NCI-H2081 treated with DMSO at 0.1 percent for 48 hours (cell line): ENCODE measurements at places on chromosomes 1 and 21.

GRCh38 chr1:55694310-55694801, 479.2 kb upstream of the USP24 start:
- DNase-seq, result no peak

GRCh38 chr1:43074244-43074643, 97.8 kb downstream of the EBNA1BP2 start:
- DNase-seq, result no peak

DNA sequence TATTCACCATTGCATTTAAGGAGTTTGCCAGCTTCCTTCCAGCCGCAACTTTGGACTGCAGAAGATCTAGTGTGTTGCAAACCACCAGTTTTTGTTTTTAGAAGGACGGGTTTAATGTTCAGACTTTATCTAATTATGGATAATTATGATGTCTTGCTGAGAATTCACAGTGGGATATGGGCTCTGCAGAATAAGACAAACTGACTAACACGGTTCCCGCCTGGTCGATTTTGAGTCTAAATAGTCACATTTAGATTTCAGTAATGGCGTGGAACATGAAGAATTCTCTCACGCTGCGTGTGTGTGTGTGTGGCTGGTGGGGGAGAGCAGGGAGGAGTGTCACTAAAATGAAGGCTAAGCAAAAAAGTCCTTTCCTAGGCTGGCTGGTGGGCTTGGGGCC, 48.5 kb upstream of the DMRTB1 start:
- no peak for DNase-seq

- DNase-seq, result no peak
Measured at GRCh38 chr1:97123717-97124431, 402.3 kb downstream of the PTBP2 start.

DNA sequence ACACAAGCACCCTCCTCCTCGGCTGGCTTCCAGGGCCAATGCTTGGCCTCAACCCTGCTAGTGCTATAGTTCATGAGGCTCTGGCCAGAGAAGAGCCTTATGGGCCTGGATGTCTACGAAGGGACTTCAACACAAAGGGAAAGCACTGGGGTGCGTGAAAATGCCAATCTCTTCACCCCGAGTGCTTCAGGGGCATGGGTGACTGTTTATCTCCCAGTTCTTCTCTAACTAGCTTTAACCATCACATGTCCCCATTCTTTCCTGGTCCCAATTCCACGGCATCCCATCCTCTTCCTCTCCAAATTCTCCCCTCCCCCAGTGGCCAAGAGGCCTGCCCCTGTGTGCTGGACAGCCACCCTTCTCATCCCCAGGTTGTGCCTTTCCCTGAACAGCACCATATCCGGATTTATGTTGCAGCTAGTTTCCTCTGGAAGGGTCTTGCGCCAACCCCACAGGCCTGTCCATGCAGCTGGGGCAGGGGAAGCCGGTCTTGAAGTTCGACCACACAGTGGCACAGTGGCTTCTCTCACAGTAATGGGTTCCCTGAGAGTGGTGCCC, 16.7 kb downstream of the ABCA4 start:
- no peak for DNase-seq

DNA sequence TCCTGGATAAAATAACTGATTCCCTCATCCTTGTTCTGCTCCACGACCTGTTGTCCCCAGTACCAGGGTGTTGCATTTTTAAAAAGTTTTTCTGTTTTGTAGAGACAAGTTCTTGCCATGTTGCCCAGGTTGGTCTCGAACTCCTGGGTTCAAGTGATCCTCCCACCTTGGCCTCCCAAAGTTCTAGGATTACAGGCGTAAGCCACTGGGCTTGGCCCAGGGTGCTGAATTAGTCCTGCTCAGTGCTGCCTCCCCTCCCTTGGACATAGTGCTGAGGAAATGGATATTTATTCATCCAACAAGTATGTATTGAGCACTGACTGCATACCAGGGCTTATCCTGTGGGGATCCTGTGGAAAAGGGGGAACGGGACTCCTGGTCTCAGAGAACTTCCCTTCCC, 126.4 kb downstream of the PTPRU start:
- no peak for DNase-seq

DNA sequence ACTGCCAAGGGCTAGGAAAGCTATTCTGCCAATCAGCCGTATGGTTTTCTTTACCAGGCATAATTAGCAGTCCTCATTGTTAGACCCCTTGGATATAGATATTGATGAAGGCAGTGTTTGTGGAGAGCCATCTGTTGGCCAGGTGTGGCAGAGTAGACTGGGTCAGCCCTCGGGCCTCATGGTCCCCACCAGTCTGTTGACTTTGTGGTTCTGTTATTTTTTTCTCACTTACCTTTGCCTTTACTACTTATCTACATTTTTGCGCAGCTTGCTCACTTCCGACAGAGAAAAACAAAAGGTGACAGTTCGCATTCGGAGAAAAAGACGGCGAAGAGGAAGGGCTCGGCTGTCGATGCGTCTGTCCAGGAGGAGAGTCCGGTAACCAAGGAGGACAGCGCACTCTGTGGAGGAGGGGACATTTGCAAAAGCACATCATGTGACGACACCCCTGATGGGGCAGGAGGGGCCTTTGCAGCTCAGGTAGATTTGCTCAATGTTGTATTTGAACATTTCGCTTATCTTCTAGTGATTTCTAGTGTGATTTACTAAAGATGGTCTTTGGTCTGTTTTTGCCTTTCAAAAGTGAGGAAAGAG, 2.3 kb downstream of the PCNT start:
- DNase-seq, result no peak

DNA sequence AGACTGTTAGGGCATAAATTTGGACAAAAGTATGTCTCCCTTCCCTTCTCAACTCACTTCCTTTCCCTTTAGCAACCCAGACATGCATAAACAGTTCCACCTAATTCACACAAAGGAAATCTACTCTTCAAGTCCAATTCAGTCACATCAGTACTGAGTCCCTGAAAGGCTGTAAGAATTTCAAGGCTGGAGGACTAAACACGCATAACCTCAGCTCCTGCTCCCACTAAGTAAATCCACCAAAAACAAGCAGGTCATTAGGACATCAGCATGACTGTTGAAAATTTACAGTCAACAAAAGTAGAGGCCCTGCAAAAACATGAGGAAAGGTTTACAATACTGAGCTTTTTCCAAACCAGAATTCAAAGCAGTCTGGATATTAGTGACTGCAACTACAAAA, 18.4 kb downstream of the SETD4 start:
- no peak for DNase-seq

GRCh38 chr21:15039607-15040299, 25.0 kb downstream of the NRIP1 start:
- no peak for DNase-seq

GRCh38 chr1:156869455-156869854, 8.8 kb downstream of the NTRK1 start:
- no peak for DNase-seq

- DNase-seq, result no peak
Measured at GRCh38 chr21:34353182-34353581, 10.6 kb upstream of the KCNE2 start.

DNA sequence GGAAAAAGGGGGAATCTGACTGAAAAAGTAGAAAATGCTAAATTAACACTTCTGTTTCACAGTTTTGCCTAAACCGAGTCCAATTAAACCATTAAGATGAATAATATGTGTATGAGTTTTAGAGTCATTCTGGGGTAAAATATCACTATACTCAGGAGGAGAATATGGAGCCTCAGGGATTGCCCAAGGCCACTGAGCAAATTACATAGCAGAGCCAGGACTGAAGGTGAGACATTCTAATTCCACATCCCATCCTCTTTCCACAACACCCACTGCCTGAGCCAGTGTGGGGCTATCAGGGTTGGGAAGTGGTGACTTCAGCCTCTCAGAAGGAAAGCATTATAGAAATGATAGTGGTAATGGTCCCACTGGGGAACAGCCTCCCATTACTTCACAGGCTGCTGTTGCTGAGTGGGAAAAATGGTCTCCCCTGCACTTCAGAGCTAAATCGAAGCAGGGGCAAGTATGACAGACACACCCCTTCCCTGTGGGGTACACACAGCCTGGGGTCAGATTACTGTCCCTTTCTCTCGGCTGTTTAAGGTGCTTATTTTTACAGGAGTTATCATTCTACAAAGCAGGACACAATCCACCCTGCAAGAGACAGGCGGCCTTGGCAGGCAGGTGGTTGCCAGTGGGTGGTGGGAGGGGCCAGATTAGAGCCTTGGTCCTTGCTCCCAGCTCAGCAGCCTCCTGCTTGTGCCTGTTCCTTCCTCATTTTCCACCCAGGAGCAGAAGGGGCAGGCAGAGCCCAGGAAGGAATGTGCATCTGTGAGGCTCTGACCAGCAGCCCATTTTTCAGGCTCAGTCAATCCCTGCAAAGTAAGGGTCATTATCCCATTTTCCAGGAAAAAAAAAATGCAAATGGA, 9.5 kb upstream of the BCAR3 start:
- DNase-seq, result no peak

GRCh38 chr1:57072401-57073110, 106.7 kb upstream of the C8B start:
- no peak for DNase-seq

GRCh38 chr21:22393324-22393723, 1395.1 kb downstream of the NCAM2 start:
- no peak for DNase-seq

- DNase-seq, result no peak
Measured at GRCh38 chr1:223707256-223708000, 4.9 kb upstream of the CAPN2 start.

DNA sequence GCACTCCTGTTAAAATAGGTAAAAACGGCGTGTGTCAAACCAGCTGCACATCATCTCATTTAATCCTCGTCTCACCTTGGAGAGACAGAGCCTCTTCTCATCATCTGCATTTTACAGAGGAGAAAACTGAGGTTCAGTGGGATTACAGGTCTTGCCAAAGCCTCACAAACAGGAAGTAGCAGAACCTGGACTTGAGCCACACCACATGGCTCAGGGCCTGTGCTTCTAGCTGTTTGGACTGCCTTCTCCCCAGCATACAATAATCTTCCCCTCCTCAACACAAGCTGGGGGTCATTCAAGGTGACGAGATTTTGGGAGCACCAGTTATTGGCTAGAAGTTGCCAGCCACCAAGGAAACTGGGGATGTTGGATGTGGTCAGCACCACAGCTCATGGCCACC, 167.9 kb upstream of the ZC3H12A start:
- no peak for DNase-seq

DNA sequence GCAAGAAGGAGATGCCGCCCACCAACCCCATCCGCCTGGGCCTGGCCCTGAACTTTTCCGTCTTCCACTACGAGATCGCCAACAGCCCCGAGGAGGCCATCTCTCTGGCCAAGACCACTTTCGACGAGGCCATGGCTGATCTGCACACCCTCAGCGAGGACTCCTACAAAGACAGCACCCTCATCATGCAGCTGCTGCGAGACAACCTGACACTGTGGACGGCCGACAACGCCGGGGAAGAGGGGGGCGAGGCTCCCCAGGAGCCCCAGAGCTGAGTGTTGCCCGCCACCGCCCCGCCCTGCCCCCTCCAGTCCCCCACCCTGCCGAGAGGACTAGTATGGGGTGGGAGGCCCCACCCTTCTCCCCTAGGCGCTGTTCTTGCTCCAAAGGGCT, 732 bp downstream of the SFN start:
- no peak for DNase-seq

- DNase-seq, result no peak
Measured at GRCh38 chr21:32520875-32521735, 64.2 kb downstream of the TCP10L start.

DNA sequence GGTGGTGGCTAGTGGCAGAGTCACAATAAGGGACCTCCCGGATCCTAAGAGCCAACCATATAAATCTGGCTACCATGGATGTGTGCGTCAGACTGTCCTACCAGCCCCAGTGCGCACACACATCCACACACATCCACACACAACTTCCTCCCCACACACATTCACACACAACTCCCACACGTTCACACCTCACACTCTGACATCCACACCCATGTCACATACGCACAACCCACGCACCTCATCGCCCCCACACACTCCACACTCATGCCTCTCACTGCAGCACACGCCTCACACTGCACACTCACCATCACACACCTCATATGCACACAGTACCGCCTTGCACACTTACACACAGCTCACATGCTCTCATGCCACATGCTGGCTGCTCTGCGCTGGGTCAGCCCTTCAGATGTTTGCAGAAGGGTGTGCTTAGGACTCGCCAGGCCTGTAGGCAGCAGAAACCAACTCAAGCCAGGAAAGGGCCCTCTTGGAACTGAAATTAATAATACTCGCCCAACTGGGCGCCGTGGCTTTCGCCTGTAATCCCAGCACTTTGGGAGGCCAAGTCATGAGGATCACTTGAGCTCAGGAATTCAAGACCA, 3.0 kb downstream of the LDLRAD2 start:
- no peak for DNase-seq

GRCh38 chr1:23367791-23368561, 1.7 kb downstream of the ZNF436 start:
- DNase-seq, result peak; percentile 98

- DNase-seq, result no peak
Measured at GRCh38 chr1:233796146-233796783, 108.2 kb upstream of the SLC35F3 start.

DNA sequence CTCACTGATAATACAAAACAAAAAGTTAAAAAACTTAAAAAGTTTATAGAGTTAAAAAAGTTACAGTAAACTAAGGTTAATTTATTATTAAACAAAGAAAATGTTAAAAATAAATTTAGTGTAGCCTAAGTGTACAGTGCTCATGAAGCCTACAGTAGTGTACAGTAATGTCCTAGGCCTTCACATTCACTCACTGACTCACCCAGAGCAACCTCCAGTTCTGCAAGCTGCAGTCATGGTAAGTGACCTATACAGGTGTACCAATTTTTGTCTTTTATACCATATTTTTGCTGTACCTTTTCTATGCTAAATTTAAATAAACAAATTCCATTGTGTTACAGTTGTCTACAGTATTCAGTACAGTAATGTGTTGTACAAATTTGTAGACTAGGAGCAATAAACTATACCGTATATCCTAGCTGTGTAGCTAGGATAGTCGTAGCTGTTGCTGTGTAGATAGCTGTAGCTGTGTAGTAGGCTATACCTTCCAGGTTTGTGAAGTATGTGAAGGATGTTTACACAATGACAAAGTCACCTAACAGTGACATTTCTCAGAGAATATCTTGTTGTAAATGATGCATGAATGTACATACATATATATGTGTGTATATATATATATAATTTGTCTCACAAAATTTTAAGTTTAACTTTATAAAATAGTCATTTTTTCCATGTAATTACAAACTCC, 140.2 kb downstream of the TGFB2 start:
- DNase-seq, result no peak

- DNase-seq, result no peak
Measured at GRCh38 chr1:55699228-55699627, 484.1 kb upstream of the USP24 start.
